ENCODE measurements at places on chromosomes 12 and 14.

DNA sequence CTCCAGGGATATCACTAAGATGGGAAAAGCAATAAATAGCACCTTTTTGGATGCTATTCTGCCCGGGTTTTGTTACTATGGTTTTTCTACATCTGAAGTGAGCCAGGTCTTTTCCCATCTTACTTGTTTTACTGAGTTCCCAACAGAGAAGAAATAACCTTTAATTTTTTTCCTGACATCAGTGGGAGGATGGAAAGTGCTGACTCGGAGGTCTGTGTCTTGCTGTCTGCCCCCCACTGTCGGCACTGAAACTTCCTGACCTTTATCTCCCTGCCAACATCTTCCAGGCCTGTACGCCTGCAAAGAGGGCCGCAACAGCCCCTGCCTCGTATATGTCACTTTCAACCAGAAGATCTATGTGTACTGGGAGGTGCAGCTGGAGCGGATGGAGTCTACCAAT lies 11.0 kb downstream of the ITFG2 start:
- no peak for DNase-seq

DNA sequence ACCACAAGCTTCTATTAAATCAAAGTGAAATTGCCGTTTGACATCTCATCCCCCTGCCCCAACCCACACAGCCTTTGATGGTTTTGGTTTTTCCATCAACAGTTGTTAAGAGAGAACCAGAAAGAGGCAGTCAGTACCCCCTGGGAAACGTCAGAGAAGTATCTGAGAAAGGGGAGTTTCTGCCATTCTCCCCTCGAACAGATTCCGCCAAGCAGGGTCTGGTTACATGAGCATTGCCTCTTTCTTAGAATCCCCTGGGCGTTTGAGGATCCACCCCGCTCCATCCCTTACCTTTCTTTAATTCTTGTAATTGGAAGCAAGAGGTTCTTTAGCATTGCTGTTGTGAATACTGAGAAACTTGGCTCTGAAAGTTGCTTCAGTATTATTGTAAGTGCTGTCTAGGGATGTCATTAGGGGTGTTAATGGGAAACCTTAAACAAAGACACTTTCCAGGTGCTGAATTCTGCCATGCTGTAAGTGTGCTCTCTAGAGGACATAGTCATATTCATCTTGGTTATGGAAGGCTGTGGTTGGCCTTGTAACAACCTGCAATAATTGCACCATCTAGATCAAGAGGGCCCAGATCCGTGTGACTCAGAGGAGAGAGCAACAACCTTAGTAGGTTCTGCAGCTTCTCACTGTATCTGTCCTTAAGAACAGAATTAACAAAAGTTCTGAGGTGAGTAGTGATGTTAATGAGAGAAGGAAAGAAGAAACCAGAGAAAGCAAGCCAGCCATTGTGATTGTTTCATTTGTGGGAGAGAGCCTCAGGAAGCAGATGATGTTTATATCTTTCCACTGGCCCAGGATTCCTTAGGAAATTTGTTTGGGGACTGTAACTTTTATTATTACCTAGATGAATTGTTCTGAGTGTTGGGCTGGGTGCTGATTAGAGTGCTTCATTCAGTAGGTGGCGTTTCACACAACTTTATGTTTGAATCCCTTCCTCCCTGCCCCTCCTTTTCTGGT lies 9.0 kb downstream of the TMBIM6 start:
- DNase-seq: peak; percentile 43

GRCh38 chr12:27221625-27222387 lies 22.3 kb upstream of the STK38L start:
- DNase-seq: no peak

DNA sequence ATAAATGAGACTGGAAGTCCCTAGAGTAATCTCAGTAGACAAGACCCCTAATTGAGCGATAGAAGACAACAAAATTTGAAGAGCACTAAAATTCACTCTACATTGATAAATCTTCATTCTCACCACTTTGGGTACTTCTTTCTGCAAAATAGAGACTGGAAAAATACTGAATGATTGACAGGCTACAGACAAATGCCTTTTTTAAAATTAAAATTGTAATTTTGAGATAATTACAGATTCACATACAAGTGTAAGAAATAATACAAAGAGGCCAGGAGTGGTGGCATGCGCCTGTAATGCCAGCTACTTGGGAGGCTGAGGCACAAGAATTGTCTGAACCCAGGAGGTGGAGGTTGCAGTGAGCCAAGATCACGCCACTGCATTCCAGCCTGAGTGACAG lies 4.5 kb upstream of the CORO1C start:
- no peak for DNase-seq

GRCh38 chr14:71694591-71695530 lies 237.4 kb upstream of the RGS6 start:
- DNase-seq: no peak

- DNase-seq: peak; percentile 79
Measured at GRCh38 chr12:56628671-56629458, 1.3 kb downstream of the BAZ2A start.

DNA sequence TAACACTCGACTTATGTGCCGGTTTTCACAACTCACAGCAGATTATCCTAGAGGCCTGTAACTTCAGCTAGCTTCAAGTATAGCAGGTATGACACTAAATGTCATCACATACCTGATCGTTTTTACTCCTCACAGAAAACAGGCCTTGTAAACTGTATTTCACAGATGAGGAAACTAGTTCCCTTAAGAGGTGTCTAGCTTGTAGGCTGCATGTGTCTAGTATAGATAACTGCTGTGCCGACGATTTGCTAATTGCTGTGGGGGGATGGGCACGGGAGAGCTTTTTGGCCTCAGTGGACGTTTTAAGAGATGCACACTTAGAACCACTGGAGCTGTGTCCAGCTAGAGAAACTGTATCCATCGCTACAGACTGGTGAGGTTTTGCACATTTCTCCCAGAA lies 78.8 kb downstream of the PAPOLA start:
- DNase-seq: no peak

DNA sequence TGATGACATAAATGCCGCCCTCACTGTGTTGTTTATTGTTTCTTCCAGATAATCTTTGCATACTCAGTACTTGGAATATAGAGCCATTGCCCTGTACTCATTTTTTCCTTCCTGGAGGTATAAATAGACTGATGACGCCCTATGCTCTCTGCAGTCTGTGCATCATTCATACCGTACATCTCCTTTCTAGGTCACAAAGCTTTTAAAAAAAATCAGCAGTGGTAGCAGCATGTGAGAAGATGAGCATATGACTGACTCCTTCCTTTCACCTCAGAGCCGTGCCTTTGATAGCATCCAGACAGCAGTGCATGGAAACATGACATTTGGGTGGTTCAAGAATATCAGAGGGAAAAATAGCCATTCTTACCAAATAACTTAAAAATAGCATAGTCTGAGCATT lies 77.3 kb downstream of the PDE3A start:
- DNase-seq: no peak

DNA sequence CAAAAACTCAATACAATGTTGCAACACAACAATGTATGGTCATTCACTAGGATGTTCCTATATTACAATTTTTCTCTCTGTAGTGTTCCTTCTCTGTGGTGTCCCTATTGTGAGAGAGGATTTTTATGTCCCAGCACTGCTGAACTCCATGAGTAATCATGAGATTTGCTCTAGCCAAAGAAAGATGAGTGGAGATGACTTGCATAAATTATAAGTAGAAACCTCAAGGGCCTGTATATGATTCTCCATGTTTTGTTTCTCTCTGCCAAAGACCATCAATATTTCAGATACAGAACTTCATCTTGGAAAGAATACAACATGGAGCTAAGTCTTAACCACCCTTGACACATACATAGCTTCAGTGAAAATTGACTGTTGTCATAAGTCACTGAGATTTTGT lies 579.1 kb downstream of the TMTC2 start:
- DNase-seq: no peak

DNA sequence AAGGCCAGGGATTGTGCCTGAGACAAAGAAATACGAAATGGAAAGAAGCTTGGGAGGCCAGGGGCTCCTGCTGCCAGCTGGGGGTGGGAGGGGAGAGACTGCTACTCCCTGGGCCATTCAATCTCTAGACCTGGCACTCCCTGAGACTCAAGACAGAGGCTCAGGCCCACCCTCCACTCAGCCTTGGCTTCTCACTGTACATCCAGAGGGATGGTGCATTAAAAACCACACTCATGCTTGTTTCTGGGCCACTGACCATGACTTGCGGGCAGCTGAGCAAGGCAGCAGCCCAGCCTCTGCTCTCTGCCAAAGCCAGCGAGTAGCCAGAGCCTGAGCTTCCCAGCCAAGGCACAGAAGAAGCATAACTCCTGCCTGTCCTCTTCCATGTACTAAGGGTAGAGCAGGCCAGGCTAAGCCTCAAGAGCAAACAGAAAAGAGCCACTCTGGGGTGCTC lies 41.5 kb downstream of the PITPNM2 start:
- DNase-seq: no peak

GRCh38 chr12:103852498-103852997 lies 11.5 kb upstream of the NT5DC3 start:
- no peak for DNase-seq

- no peak for DNase-seq
Measured at GRCh38 chr12:21823581-21823980, 49.1 kb upstream of the KCNJ8 start.

GRCh38 chr14:55851301-55851700 lies 266.9 kb upstream of the PELI2 start:
- DNase-seq: no peak

DNA sequence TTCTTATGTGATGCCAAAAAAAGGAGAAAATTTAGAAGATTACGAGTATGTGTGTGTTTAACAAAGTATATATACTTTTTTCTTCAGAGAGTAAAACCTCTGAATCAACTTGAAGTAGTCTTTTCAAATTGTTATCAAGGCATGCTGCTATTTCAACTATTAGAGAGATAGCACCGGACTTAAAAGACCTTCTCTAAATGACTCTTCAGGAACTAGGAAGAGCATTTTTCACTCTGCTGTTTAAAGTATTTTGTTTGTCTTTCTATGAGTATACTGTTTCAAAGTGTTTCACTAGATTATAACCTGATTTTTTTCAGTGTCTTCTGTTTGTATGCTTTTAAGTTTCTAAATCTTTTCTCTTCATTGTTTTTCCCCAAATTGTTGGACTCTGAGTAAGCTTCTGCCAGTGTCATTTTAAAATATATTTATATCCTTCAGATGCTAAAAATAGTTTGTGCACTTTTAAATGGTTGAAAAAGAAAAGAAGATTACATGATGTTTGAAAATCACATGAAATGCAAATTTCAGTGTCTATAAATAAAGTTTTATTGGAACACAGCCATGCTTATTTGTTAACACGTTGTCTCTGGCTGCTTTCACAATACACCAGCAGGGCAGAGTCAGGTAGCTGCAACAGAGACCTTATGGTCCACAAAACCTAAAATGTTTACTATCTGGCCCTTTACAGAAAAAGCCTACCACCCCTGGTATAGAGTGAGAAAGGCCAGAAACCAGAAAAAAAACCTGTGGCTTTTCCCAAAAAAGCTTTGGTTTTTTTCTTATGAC lies 21.3 kb downstream of the CRADD start:
- DNase-seq: no peak

DNA sequence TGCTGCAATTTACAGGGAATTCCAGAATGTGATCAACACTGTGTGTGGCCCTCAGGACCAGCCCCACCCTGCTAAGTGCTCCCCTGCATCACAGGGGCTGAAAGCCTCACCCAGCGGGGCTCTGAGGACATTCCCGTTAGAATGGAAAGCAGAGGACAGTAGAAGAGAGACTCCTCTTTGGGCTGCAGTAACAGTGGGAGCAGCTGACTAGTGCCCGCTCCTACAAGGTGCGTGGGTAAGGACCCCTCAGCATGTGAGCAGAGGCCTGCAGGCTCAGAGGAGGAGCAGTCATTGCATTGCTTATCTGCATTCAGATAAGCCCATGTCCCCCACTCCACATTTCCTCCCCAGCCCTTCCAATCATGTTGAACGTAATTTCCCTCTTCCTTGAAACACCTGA lies 120.1 kb downstream of the ITPR2 start:
- DNase-seq: no peak

GRCh38 chr12:85092814-85093370 lies 56.7 kb downstream of the LRRIQ1 start:
- no peak for DNase-seq

DNA sequence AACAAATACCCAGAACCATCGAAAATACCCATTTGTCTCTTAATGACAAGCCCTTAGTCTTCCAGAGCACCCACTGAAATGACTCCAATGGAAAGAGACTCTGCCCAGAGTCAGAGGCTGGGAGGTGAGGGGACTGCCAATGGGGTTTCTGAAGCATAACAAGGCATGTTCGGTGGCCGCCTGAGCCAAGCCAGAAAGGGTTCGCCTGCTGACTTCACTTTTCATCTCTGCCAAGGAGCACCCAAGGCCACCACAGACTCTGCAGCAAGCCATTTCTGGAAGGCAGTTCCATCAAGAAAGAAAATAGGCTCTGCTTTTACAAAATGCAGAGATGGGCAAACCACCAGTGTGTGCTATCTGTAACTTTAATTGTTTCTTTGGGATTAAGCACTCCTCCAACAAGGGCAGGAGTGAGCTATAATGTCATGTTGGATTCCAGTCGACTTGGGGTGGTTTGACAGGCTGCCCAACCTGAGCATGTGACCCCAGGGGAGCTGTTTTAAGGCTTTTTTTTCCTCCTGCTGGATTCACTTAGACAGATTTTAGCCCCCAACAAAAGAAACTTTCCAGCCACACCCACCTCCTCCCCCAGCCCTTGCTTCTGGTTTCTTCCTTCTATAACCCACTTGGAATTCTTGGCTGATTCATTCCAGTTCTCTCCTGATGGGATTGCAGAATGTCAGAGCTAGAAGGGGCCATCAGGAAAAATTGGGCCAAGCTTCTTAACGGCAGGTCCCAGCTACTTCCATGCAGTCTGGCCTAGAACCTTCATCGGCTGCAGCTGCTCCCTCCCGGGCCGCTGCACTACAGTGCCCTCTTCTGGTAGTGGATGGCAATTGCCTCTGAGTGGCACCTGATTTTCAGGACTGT lies 24.1 kb downstream of the CKAP4 start:
- DNase-seq: peak; percentile 76

DNA sequence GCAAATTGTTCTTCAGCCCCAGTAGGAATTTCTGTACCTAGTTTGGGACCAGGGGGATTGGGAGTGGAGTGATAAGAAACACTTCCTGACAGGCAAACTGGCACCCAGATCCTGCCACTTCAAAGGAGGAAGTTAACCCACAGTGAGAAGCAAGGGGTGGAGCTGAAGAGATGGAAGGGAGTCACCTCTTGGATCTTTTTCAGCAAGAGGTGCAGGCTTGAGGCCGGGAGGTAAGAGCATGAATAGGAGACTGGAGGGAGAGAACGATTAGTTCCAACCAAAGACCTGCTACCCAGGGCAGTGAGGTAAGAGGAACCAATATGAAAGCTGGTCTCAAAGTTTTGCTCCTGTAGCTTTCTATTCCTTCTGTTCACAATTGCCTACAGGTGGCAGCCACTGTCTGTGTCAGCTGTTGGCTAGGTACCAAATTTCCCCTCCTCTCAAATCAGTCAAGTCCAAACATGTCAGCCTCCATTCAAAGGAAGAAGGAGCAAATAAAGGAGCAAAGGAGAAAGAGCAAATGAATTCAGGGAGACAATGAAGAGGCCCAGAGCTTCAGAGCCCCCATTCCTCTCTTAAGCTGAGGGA lies 14.9 kb upstream of the TAC3 start:
- peak; percentile 23 for DNase-seq
